ENCODE measurements at places on chromosomes 12 and 14. TPM values are rescaled to one million over a fixed set of nuclear protein-coding genes. Genes with fewer than 3 reads are reported as not detected.

The CACNB3 gene
- 4.2 TPM for total RNA-seq

The PCNX1 gene
- 79.3 TPM for total RNA-seq

The VASH1 gene
- total RNA-seq, result 24.0 TPM

The MANSC4 gene
- not detected for total RNA-seq
